ENCODE measurements at places on chromosomes 12 and 14.
A peak's percentile ranks its signal among the peaks of the same experiment; 100 is the strongest.

DNA sequence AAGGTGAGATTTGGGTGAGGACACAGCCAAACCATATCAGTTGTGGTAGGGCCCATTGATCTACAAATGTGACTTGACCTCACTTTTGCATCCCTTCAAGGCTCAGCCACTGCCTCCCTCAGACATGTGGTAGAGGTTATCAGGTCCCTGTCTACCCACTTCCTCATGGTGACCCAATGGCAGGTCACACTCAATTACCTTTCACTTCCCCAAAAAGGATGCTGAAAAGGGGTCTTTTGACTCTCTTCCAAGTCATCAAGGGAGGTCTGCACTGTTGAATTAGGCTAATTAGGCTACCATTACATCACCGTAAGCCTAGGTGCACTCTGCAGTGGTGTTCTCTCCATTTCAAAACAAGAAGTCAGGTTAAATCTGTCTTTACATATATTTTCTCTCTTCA, 22.6 kb upstream of the DRAM1 start:
- DNase-seq = no peak

GRCh38 chr14:103916636-103917262, 11.5 kb upstream of the TDRD9 start:
- DNase-seq = no peak

- no peak for DNase-seq
Observed at GRCh38 chr14:73125746-73126145, 10.6 kb upstream of the PSEN1 start.

DNA sequence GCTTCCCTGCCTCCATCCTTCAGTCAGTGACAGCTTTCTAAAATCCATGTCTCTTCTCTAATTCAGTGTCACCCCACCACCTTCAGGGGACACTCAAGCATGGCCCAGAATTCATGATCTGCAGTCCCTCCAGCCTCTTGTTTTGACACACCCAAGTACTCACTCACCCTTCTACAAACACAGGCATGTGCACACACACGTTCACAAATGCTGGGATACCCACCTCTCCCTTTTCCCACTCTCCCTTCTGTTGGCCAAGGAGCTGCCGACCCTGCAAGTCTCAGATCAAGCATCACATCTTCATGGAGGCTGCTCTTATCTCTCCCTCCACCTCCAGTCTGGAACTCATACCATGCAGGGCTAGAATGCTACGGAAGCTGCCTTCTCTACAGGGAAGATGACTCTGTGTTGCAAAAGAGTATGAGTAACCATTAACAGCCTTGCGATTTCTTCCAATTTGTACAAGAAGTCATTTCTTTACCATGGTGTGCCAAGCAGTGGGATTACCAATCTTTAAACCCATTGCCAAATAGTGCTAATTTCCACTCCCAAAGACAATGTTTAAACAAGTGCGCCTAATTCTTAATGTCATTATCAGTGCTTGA, 196.1 kb downstream of the BCL11B start:
- no peak for DNase-seq

DNA sequence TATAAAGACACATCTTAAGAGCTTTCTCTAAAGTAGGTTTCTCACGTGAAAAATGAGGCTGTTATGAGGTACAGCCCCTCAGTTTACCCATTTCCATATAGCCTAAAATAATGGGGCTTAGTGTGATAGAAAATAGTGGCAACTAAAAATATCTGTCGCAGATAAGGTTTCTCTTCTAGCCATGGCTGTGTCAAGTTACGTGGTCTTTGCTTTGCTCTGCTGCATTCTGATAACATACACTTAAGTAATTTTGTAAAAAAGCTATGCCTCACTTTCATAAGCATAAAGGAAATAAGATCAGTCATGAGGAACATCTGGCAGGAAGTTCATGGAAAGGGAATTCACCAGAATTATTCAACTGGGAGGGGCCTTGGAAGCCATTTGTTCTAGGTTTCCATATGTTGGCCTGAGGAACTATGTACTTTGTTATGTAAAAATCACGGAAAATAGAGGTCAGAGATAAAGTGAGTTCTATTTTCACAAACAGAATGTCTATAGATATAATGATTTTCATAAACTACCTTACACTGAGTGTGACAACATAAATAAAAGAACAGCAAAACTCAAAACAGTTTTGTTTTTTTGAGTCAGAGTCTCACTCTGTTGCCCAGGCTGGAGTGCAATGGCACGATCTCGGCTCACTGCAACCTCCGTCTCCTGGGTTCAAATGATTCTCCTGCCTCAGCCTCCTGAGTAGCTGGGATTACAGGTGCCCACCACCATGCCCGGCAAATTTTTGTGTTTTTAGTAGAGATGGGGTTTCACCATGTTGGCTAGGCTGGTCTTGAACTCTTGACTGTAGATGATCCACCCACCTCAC, 195.6 kb upstream of the KRR1 start:
- no peak for DNase-seq

DNA sequence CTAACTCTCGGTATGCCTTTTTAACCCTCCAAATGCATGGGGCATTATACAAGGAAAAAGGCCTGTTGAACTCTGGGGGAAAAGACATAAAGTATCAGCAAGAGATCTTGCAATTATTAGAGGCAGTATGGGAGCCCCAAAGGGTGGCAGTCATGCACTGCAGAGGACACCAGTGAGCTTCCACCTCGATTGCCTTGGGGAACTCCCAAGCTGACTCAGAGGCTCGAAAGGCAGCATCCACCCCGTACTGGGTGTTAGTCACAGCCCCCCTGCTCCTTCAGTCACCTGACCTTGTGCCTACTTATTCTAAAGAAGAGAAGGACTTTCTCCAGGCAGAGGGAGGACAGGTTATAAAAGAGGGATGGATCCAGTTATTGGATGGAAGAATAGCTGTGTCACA, 781.4 kb upstream of the TMEM132C start:
- no peak for DNase-seq

- peak; percentile 23 for DNase-seq
Observed at GRCh38 chr12:64780531-64781279, 21.5 kb upstream of the GNS start.

DNA sequence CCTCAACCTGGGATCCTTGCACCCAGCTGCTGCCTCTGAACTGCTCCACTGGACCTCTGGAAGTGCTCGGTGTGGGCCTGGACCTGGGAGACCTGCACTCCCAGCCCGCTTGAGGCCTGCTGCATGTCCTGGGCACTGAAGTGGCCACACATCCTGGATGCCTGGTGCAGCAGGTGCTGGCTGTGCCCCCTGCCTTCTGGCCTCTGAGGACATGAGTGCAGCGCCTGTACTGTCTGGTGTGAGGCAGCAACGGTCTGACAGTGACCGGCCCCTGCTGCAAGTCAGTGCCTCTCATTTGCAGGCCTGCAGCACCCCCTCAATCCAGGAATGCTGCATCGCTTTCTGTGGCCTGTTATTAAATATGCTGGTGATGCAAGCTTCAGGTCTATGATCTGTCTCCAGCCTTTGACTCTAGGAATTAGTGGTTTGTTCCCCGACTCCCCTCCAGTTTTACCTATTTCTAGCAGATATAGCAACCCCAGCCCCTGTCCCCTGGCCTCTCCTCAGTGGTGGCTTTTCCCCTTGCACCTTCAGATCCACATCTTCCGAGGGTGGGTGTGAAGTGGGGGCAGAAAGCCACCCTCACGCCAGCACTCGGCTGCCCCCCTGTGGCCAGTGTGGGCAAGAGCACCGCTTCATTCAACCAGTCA, 3.6 kb downstream of the SMIM41 start:
- peak; percentile 76 for DNase-seq

DNA sequence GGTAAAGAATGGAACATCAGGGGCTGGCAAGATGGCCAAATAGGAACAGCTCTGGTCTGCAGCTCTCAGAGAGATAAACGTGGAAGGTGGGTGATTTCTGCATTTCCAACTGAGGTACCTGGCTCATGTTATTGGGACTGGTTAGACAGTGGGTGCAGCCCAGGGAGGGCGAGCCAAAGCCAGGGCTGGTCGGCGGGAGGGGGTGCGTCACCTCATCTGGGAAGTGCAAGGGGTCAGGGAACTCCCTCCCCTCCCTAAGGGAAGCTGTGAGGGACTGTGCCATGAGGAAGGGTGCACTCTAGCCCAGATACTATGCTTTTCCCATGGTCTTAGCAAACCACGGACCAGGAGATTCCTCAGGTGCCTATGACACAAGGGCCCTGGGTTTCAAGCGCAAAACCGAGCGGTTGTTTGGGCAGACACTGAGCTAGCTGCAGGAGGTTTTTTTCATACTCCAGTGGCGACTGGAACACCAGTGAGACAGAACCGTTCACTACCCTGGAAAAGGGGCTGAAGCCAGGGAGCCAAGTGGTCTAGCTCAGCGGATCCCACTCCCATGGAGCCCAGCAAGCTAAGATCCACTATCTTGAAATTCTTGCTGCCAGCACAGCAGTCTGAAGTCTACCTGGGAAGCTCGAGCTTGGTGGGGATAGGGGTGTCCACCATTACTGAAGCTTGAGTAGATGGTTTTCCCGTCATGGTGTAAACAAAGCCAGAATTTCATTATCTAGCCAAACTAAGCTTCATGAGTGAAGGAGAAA, 317.6 kb downstream of the NELL2 start:
- no peak for DNase-seq

- DNase-seq = no peak
Observed at GRCh38 chr12:114221136-114221833, 184.7 kb downstream of the TBX5 start.

GRCh38 chr14:50229681-50230080, 1.7 kb downstream of the SOS2 start:
- no peak for DNase-seq

All from activated CD8-positive, alpha-beta memory T cell treated with anti-CD3 and anti-CD28 coated beads, Interleukin-2, amount 50 U/mL, for 4 hours (primary cell).